ENCODE measurements at places on chromosomes 3 and 15.

GRCh38 chr15:100277087-100277855, 64.5 kb downstream of the ADAMTS17 start:
- no peak for DNase-seq

DNA sequence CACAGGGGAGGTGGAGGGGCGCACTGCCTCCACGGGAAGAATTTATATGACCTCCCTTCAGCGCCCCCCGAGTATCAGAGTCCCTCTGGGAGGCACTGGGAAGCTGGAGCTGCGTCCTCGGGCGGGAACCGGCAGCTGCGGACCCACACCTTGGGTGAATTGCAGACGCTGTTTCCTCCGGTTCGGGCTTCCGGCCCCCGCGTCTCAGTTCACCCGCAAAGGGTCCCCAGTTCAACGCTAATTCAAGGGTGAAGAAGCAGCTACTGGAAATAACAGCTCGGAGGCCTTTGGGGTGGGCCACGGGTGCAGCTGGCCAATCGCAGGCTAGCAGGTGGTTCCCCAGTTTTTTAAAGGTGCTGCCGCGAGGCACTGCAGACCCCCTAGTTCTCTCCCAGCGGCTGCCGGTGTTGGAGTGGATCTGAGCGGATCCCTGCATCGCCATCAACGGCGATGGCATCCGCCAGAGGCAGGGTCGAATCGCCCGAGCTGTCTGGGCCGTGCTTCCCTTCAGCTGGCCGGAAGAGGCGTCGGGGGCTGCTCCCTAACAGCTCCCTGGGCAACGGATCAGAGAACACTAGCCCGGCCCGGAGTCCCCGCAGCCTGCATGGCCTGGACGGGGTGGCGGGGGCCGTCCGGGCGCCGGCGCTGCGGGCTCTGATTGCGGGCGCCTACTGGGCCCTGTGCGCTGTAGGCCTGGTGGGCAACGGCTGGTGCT, 19.4 kb upstream of the ADAMTS7 start:
- DNase-seq: no peak

GRCh38 chr3:42194943-42195510, 71.0 kb downstream of the CCK start:
- no peak for DNase-seq

DNA sequence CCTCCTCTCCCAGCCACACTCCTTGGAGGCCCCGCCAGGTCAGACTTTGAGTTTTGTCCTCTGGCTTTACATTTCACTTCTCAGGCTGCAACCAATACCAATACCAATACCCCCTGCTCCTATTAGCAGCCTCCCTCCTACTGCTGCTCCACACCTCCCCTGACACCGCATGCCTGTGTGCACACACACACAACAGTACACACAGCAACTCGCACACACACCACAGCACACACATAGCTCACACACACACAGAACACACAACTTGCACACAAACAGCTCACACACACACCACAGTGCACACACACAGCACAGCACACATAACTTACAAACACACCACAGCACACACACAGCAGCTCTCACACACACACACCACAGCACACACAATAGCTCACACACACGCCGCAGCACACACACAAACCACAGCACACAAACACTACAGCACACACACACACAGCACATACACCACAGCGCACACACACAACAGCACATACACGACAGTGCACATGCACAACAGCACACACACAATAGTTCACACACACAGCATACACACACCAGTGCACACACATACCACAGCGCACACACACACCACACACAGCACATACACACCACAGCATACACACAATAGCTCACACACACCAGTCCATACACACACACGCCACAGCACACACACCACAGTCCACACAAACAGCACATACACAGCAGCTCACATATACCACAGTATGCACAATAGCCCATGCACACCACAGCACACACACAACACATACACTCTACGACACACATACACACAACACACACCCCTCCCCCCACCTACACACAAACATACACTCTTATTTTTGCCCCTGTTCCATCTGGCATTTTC, 204.7 kb downstream of the UACA start:
- DNase-seq: no peak

GRCh38 chr3:71551311-71551919, 32.1 kb downstream of the FOXP1 start:
- DNase-seq: no peak

DNA sequence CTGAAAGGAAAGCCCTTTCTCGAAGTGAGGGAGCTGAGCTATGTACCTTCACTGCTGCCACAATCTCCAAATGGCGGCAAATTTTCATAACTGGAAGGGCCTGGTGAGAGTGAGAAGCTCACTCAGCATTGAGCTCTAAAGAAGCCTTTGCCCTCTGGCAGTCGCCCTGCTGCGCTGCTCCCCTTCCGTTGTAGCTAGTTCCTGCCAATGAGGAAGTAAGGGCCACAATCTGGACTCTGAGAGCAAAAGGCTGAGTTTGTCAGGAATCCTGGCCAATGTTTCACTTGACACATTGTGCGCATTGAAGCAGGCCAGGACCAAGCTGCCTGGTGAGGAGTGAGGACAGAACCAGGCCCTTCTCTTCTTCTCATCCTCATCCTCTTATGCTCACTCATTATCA, 579.5 kb downstream of the PDCD6IP start:
- no peak for DNase-seq

DNA sequence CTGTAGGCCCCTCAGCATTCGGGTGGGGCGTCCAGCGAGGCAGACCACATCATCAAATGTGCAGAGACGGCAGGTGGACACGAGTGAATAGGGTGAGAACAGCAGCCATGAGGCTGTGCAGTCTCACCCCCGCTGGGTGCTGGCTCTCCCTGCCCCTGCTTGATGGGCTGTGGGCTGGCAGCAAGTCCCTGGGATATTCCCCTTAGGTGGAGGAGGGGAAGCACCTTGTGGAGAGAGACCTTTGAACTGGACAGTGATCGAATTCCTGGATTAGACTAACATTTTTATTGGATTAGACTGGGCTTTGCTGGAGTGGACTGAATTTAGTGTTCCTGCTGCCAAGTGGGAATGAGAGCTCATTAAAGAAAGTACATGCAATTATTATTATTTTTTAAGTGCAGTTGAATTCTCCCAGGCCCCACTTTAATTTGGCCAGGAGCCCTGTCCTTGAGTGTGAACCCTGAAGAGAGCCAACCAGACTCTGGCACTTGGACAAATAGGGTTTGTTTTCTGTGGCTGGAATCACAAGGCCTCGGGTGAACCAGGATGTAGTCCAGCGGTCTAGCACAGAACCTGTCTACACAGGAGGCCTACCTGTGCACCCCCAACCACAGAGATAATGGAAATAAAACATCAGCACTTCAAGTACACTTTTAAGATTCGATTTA, 193.1 kb downstream of the ABHD5 start:
- no peak for DNase-seq

DNA sequence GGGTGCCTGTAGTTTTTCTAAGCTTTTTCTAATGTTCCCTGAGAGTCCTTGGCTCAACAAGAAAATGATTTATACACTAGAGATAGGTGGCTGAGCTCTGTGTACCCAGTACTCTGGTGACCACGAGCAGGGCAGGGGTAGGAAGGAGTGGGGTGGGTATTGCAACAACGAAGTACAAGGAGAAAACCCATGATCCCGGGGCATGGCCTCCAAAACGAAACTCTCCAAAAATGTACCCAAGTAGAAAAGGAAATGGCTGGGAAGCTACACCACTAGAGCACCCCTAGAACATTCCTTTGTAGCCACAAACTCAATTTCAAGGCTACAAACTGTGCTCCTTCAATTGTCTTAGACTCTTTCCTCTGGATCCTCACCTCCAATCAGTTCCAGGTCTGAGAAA, 138.9 kb downstream of the DUT start:
- DNase-seq: no peak

DNA sequence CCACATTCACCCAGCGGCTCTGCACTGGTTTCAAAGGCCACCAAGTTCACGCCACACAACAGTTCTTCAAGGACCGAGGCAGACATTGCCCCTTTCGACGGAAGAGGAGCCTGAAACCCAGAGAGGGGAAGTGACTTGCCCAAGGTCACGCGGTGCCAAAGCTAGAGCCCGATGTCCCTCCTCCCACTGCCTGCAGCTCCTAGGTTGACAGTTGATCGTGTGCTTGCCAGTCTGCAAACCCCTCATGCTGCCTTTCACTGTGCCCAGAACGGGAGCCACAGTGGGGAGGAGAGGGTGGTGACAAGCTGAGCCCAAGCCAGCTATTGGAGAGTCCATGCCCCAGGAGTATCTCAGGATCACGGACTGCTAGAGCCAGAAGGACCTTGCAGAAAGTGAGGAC, 230.9 kb downstream of the XXYLT1 start:
- no peak for DNase-seq

DNA sequence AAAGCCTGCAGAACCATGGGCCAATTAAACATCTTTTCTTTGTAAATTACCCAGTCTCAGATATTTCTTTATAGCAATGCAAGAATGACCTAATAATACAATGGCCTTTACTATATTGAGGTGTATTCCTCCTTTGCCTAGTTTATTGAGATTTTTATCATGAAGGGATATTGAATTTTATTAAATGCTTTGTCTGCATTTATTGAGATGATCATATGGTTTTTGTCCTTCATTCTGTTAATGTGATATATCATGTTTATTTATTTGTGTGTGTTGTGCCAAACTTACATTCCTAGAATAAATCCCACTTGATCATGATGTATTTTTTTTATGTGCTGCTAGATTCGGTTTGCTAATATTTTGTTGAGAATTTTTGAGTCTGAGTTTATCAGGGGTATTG, 36.2 kb downstream of the TOPAZ1 start:
- no peak for DNase-seq

DNA sequence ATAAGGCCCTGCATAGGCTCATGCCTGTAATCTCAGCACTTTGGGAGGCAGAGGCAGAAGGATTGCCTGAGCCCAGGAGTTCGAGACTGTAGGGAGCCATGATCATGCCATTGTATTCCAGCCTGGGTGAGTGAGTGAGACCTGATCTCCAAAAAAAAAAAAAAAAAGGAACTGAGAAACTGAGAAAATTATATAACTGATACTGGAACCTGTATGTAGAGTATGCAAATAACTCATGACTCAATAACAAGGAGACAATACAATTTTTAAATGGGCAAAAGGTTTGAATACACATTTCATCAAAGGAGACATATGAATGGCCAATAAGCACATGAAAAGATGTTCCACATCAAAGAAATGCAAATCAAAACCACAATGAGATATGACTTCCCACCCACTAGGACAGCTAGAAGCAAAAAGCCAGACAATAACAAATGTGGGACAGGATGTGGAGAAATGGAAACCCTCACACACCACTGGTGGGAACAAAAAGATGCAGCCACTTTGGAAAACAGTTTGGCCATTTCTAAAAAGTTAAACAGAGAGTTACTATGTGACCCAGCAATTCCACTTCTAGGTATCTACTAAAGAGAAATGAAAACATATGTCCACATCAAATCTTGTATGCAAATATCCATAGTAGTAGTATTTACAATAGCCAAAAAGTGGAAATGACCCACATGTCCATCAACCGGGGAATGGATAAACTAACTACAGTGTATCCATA, 70.7 kb downstream of the IQSEC1 start:
- DNase-seq: no peak

- no peak for DNase-seq
These were observed 405.1 kb downstream of the LPP start for GRCh38 chr3:188559072-188559429.

GRCh38 chr15:100517846-100518245, 10.9 kb downstream of the CERS3 start:
- no peak for DNase-seq

GRCh38 chr3:21783839-21784238, 32.8 kb upstream of the ZNF385D start:
- DNase-seq: no peak

GRCh38 chr3:62546266-62546665, 172.9 kb upstream of the FEZF2 start:
- DNase-seq: no peak

DNA sequence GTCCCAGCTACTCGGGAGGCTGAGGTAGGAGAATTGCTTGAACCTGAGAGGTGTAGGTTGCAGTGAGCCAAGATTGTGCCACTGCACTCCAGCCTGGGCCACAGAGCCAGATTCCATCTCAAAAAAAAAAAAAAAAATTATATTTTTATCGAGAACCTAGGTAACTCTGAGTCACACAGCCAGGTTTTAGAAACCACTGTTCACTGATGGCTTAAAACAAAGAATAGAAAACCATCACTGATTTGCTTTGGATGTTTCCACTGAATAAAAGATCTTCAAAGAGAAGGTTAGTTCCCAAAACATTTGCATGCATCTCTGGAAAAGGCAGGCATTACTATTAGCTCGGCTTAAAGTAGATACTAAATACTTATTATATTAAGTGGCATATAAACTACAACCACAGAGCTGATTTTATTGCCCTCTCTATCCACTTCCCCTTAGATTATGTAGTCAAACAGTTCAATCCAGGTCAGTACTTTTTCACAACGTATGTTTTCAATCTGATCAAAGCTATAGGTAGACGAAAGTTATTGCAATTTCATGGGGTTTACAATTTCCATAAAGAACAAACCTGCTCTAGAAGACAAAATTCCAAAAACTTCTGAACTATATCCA, 1.4 kb downstream of the B4GALT4 start:
- no peak for DNase-seq

- DNase-seq: no peak
These were observed at the start of gene RHOV for GRCh38 chr15:40873694-40874561. Gene RHOV (minus strand): TSS chr15:40874234. CDS start chr15:40874139, 95 bp downstream.

- DNase-seq: no peak
These were observed 137.7 kb downstream of the NUP210 start for GRCh38 chr3:13282358-13282985.

DNA sequence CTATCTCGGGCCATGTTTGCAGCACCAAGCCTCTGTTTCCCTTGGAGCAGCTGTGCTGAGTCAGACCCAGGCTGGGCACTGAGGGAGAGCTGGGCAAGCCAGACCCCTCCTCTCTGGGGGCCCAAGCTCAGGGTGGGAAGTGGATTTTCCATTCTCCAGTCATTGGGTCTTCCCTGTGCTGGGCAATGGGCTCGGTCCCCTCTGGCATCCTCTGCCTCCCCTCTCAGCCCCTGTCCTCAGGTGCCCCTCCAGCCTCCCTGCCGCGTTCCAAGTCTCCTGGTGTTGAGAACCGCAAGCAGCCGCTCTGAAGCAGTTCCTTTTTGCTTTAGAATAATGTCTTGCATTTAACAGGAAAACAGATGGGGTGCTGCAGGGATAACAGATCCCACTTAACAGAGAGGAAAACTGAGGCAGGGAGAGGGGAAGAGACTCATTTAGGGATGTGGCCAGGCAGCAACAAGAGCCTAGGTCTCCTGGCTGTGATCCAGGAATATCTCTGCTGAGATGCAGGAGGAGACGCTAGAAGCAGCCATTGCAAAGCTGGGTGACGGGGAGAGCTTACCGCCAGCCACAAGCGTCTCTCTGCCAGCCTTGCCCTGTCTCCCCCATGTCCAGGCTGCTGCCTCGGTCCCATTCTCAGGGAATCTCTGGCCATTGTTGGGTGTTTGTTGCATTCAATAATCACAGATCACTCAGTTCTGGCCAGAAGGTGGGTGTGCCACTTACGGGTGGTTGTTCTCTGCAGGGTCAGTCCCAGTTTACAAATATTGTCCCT, 1.2 kb downstream of the RHO start:
- no peak for DNase-seq

GRCh38 chr15:61318301-61318700, 89.2 kb upstream of the RORA start:
- DNase-seq: no peak

- DNase-seq: no peak
These were observed 30.5 kb downstream of the RNF13 start for GRCh38 chr3:149843502-149843901.

Data from activated gamma-delta T cell (primary cell).